Activated CD4-positive, alpha-beta memory T cell treated with anti-CD3 and anti-CD28 coated beads, Interleukin-2, amount 10 ng/mL, durations not matched to agents 7 days and 5 days (primary cell): ENCODE measurements at places on chromosomes 3 and 15. TPM values are rescaled to one million over a fixed set of nuclear protein-coding genes. Genes with fewer than 3 reads are reported as not detected.

Gene KCNAB1
- not detected for total RNA-seq

Gene GABRR3
- not detected for total RNA-seq

Gene IMPG2
- 0.25 TPM for total RNA-seq

Gene MASP1
- not detected for total RNA-seq

Gene CLDN16
- total RNA-seq = not detected

Gene CCDC39
- not detected for total RNA-seq

Gene ZNF80
- 0.35 TPM for total RNA-seq

Gene SLC15A2
- total RNA-seq = 4.4 TPM

Gene FBLN2
- not detected for total RNA-seq

Gene BSN
- total RNA-seq = 0.03 TPM

Gene SKOR1
- 0.23 TPM for total RNA-seq

Gene RPP25
- 5.0 TPM for total RNA-seq

Gene KLF15
- not detected for total RNA-seq

Gene XCR1
- total RNA-seq = not detected

Gene CHST2
- total RNA-seq = 1.4 TPM

Gene C3orf18
- 14.6 TPM for total RNA-seq

Gene ZPLD1
- not detected for total RNA-seq

Gene BCHE
- total RNA-seq = not detected

Gene NOX5
- not detected for total RNA-seq

Gene ZCWPW2
- 0.25 TPM for total RNA-seq

Gene ARPP21
- total RNA-seq = not detected

Gene LNP1
- 2.4 TPM for total RNA-seq

Gene CCDC54
- total RNA-seq = not detected

Gene ZIC1
- not detected for total RNA-seq

Gene FGD5
- total RNA-seq = 0.10 TPM

Gene WDR72
- total RNA-seq = not detected

Gene CHRM5
- not detected for total RNA-seq

Gene DUOXA1
- total RNA-seq = not detected

Gene ZXDC
- total RNA-seq = 23.9 TPM

Gene SLTM
- 108 TPM for total RNA-seq

Gene CASR
- total RNA-seq = 0.15 TPM

Gene ARL14
- not detected for total RNA-seq

Gene KCNH8
- not detected for total RNA-seq

Gene CSTA
- not detected for total RNA-seq

Gene TNNC1
- 2.3 TPM for total RNA-seq

Gene CFAP92
- 0.15 TPM for total RNA-seq

Gene ZSCAN29
- total RNA-seq = 29.4 TPM

Gene P2RY12
- total RNA-seq = not detected

Gene SLC4A7
- total RNA-seq = 75.5 TPM
